ENCODE measurements at places on chromosomes 3 and 15.

DNA sequence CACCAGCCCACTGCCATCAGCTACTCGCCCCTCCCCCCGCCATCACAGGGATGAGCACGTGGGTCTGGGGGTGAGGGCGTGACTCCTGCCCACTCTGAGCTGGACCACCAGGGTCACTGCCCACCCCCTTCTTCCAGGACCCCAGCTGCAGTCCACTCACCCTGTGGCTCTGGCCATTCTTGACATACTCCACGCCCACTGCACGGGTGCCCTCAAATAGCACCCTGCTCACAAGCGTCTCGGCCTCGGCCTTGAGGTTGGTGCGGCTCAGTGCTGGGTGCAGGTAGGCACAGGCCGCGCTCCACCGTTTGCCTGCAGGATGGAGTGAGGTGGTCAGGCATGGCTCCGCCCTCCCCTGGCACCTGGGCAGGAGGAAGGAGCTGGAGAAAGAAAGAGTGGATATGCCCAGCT is 23.9 kb downstream of the CHDH start:
- no peak for DNase-seq

DNA sequence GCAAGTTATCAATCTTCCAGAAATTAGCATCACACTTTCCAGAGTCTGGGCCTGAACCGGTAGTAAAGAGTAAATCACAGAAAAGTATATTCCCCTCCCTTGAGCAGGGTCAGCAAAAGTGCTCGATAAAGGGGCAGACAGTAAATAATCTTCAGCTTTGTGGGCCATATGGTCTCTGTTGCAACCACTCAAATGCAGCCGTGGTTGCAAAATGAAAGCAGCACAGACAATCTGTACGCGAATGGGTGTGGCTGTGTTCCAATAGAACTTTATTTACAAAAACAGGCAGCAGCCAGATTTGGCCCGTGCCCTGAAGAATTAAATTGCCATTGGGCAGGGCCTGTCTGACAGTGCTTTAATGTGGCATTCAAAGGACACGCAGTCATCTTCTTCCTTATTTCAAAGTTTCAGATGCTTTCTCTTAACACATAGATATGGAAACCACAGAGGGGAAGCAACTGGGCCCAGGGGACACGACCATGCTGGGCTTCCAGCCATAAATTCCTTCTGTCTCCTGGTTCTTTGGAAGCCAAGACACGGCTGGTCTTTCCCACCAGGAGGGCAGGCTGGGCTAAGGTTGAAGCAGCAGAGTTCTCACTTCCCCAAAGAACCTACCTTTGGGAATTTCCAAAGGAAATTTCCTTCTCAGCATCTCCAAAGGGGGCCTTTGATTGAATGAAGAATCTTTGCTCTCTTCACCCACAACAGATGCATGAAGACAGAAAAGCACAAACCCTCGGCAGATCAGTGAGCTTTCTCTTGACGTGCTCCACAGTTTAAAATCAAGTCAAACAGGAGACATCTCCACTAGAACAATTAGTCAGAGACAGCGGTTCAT is 489.8 kb upstream of the PROK2 start:
- DNase-seq: peak; percentile 80

- DNase-seq: no peak
Measured at GRCh38 chr15:71331173-71331572, 215.9 kb downstream of the THSD4 start.

- no peak for DNase-seq
Measured at GRCh38 chr3:115550285-115550761, 73.0 kb upstream of the GAP43 start.

- DNase-seq: no peak
Measured at GRCh38 chr15:91444656-91445055, 344.6 kb downstream of the SV2B start.

DNA sequence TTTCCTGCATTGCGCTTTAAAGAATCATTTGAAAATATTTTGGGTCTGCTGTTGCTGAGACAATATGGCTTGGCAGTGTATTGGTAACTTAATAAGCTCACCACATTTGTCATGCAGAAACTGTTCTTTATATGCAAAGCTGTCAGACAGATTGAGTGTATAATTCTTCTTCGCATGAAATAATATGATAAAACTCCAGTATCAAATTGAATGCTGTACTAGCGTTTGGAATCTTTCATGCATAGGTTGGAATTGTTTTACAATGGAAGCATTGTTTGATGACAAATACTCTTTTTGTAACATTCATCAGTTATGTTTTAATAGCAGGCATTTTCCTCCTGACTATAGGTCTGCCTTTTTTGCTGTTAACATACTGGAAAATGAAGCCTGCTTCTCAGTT is 53.8 kb downstream of the RBMS3 start:
- no peak for DNase-seq

DNA sequence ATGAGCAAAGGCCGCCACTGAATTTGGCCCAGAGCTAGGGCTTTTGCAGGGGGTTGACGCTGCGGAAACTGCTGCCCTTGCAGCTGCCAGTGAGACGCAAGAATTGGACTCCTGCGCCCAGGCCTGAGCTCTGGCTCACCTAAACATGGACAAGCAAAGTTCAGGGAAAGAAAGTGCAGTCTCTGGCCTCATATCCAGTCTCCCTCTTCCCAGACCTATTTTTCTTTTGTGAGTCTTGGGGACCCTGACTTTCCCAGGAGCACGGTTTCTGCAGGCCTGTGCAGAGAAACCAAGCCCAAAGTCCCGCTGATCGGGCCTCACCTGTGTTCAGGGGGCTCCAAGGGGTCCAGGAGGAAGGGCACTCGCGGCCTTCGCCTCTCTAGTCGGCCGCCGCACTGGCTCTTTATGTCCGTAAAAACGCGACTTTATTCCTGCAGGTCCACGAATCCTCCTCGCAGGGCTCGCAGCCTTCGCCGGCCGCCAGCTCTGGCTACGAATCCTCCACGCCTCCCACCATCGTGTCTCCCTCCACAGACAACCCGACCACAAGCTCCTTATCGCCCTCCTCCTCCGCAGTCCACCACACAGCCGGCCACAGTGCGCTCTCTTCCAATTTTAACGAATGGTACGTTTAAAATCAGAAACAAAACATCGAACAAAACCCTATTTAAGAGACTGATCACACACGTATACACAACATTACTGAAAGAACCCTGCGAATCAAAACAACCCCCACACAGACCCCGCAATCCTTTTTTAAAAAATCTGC is 3.9 kb downstream of the ZIC1 start:
- DNase-seq: no peak

DNA sequence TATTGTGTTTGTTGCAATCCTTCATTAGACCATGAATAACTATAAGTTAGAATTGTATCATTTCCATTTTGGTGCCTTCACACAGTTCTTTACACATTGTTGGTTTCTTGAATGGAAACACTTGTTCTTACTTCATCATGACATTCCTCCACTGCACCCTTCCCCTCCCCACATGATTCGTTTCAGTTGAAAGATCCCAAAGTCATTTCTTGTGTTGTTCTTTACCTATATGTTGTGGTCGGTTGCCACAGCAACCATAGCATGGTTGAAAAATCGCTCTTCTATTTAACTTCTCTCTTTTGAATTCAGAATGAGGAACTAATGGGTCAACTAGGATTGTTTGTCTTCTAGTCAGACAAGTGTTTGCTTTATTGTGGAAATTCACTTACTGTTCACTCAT is 103.3 kb downstream of the IL1RAP start:
- DNase-seq: no peak

DNA sequence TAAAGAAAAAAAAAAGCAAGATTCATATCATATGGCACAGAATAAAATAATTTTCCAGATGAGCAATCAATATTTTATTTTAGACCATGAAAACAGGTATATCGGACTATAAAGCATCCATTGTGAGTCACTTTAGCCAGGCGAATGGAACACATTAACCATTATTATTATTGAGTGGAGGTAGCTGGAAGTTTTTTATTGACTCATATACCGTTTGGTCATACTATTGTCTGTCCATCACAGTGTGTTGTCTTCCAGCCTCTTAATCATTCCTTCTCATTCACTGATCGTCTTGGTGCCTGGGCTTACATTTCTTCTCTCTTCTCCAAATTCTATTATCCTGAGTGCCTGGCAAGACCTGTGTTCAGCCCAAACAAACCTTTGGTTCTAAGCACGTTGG is 634.8 kb downstream of the MECOM start:
- DNase-seq: no peak

GRCh38 chr3:4413467-4413866 is 53.6 kb downstream of the SUMF1 start:
- DNase-seq: no peak

GRCh38 chr15:65223996-65224395 is 12.7 kb upstream of the CILP start:
- DNase-seq: no peak

- no peak for DNase-seq
Measured at GRCh38 chr15:80732167-80732566, 37.1 kb downstream of the ABHD17C start.

- no peak for DNase-seq
Measured at GRCh38 chr15:41666353-41666920, 6.2 kb downstream of the MGA start.

- DNase-seq: no peak
Measured at GRCh38 chr3:118505784-118506183, 528.9 kb downstream of the IGSF11 start.

DNA sequence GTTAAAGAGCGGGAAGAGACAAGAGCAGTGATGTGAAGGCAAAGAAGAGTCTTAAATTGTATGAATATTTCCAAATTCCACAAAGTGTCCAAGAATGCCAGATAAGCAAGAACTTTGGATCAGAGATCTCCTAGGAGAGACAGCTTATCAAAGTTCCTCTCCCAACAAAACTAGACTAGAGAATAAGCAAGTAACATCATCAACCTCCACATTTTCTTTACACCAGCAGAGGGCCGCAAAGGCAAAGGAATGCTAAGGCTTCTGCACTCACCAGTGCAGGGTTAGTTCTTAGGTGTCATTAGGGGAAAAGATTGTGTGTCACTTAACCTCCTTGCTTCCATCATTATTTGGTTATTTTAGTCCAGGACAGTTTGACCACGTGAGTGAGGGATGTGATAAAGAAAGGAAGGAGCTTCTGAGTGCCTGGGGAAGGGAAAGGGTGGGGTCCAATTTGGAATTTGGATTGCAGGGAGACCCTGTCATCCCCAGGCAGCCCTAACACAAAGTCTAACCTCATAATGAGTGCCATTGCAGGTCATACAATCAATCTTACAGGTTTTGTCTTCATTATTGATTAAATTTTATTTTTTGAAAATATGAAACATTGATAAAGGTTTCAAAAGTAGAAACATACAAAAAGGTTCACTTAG is 7.5 kb upstream of the CMTM6 start:
- DNase-seq: peak; percentile 16

- DNase-seq: no peak
Measured at GRCh38 chr3:115658032-115658336, 34.7 kb downstream of the GAP43 start.

GRCh38 chr3:193744048-193744821 is 151.2 kb downstream of the OPA1 start:
- DNase-seq: no peak

GRCh38 chr15:42984493-42985034 is 64.0 kb upstream of the TTBK2 start:
- no peak for DNase-seq

GRCh38 chr3:184004476-184004875 is 13.2 kb downstream of the ABCC5 start:
- DNase-seq: no peak

DNA sequence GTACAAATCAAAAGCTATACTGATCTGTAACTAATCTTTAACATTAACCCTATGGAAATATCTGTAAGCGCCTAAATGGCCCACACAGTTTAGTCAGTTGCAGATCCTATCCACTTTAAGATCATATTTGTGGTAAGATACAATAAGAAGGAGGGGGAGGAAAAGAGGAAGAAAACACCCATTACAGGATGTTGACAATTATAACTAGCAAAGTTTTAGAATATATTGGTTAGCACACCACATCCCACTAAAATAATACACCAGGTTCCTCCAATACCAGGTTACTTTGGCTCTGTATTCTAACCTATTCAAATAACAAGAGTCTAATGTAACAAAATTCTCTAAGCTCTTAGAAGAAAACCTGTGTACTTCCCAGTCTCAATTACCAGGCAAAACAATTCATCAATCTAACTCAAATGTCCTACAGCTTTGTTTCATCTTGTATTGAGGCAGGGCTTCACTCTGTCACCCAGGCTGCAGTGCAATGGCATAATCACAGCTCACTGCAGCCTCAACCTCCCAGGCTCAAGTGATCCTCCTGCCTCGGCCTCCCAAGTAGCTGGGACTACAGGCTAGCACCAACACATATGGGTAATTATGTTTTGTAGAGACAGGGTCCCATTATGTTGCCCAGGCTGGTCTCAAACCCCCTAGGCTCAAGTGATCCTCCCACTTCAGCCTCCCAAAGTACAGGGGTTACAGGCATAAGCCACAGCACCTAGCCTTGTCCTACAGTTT is 4.2 kb downstream of the SLC4A7 start:
- DNase-seq: no peak

DNA sequence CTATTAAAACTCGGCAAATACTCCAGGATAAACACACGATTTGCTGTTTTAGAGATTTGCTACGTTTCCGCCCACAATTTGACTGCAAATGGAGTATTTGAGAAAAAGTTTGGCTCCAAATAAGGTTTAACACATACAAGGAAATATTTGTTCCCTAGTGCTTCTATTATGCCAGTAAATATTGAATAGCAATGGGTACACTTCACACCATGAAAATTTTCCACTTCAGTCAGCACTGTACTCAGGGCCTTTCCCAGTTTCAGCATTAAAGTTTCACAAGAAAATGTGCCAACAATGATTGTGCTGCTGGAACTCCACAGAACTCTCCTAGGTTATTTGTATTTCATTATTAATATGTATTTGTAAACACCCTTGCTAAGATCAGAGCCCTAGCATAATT is 498.0 kb downstream of the TBL1XR1 start:
- DNase-seq: no peak
